OCI-LY7 (cell line): ENCODE measurements at places on chromosomes 12 and 14.

GRCh38 chr12:54282949-54283593, 2.5 kb downstream of the HNRNPA1 start:
- no peak for DNase-seq

DNA sequence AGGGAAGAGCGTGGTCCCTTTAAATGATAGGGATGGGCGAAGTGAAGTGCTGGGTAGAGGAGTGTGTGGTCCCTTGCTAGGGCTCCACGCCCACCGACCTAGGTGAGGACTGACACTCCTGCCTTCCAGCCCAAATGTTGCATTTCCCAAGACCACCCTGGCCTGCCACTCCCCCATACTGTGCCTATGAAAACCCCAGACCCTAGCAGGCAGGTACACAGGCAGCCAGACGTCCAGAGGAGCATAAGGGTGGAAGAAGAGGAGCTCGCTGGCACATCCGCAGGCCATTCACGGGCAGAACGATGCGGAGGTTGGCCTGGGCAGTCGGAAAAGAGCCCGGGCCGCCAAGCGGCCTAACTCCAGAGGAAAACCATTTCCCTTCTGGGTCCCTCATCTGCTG, 817 bp upstream of the IPO8 start:
- DNase-seq: no peak

- DNase-seq: no peak
These were observed 79.5 kb upstream of the CCDC198 start for GRCh38 chr14:57573173-57573572.

DNA sequence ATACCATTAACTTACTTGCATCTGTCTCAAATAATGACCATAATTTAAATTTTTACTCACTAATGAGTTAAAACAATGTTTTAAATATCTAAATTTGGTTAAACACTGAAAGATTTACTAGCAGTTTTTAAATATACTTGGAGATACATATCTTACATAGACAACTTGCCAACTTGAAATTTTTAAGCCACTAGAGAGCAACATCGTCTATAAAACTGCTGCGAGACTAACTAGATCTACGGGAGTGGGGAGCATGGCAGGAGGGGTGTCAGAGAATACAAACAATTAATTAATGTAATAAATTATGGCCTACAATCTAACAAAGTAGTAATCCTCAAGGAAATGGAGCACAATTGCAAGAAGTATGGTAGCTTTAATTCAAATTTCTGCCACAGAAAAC, 120.4 kb downstream of the LRRIQ1 start:
- DNase-seq: no peak

DNA sequence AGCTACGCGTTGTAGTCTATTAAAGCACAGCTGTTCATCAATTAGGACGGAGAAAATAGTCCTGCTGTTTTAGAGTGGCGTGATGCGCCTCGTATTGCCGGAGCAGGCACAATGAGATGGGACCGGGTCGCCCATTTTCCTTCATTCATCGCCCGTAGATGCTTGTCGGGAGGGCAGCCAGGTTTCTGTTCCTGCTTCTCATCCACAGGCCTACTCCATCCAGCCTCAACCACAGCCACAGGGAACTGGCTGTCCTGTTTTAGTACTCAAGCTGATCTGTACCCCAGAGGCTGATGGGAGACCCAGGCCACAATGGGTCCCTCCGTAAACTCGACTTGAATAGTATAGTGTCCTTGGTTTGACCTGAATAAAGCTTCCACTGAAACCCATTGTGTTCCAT, 264.0 kb downstream of the VRK1 start:
- no peak for DNase-seq
